Foreskin melanocyte (primary cell): ENCODE measurements at places on chromosomes 7 and 10.

- no peak for DNase-seq
These were observed 318.2 kb upstream of the CELF2 start for GRCh38 chr10:10699427-10699826.

DNA sequence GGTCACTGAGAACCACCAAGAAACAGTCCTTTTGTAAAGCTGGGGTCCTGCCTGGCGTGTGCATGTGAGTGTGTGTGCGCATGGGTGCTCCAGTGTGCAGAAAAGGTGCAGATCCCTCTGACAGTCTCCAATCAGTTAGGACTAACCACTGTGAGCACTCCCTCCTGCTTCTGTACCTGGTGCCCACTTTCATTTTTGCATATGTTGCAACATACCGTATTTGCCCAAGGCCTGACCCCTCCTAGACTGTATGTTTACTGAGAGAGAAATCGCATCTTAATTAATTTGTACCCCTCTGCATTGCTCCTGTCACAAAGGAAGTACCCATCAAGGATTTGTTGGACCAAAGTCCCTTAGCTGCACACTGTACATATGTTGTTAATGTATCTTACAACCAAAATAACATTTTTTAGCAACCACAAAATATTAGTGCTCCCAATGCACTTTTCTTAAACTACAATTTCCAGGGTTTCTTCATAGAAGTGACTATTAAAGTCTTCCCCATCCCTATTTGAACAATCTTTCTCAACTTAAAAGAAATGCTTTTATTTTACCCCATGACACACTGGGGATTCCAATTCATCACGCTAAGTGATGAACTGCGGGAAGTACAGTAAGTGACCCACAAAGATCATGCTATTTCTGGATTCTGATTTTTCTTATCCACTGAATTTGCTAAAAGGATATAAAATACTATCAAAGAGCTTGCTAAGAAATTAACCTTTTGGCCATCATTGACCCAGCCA, 16.6 kb downstream of the PAXIP1 start:
- DNase-seq = no peak

DNA sequence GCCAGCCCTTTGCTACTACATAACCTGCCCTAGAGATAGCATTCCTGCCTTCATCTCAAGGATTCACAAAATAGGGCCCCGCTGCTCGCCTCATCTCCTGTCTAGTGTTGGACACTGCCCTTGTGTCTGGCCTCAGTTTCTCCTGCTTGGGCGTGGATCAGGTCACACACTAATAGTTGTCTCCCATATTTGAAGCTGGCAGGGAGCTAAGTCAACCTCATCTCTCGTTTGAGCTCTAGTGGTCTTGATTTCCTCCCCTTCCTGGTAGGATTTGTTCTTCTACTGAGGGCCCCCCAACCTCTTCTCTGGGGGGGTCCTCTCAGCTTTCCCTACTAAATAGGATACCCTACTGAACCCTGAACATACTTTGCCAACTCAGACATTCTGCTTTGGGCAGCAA, 42.2 kb downstream of the ADCYAP1R1 start:
- no peak for DNase-seq

DNA sequence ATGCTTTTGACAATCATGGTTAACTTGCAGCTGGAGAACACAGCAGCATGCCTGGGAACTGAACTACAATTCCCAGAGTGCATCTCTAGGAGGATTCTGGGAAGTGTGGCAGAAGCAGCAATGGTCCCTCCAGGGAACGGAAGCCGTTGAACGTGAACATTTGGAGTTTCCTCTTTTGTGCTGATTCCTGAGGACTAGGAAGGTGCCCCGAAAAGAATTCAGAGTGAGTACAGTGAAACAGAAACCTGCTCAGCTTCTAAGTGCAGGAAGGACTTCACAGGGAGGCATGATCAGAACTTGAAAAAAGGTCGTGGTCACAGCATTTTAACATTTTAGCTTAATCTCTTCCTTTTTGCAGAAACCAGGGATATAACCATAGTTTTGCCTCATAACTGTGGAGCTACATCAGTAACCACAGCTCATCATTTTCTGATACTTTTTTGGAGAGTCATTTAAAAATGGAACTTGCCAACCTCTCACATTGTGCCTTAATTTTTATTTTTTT, at the start of gene NUDT13:
Gene NUDT13, plus strand, starts transcription at position 111 of the 505 bp plus-strand sequence. CDS start 3,911 bp downstream, outside the sequence.
- DNase-seq = peak; percentile 80

- DNase-seq = no peak
These were observed 57.6 kb downstream of the VCL start for GRCh38 chr10:74055383-74056049.

- DNase-seq = peak; percentile 5
These were observed 10.5 kb upstream of the UNC5B start for GRCh38 chr10:71201849-71202248.

- DNase-seq = peak; percentile 87
These were observed 161.0 kb downstream of the SKIDA1 start for GRCh38 chr10:21364196-21365114.

DNA sequence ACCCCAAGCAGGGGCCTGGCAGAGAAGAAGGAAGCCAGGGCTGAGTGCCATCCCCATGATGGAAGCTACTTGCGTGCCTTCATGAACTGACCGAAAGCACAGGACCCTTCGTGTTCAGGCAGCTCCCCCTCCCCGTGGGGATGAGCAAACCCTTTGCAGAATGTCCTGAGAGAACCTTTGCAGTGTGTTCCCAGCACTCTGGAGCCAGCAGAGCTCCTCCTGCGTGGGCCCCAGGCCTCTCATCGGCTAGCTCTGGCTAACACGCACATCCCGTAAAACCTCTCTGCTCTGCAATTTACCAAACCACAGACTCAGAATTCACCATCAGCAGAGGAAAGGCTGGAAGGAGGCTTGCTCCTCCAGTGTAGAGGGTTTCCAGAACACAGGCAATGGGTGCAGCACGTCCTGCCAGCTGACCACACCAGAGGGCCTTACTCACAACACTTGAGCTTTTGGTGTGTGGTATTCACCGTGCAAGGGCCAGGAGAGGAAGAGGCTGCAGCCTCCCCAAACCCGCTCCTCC, 3.1 kb downstream of the SH3PXD2A start:
- no peak for DNase-seq

DNA sequence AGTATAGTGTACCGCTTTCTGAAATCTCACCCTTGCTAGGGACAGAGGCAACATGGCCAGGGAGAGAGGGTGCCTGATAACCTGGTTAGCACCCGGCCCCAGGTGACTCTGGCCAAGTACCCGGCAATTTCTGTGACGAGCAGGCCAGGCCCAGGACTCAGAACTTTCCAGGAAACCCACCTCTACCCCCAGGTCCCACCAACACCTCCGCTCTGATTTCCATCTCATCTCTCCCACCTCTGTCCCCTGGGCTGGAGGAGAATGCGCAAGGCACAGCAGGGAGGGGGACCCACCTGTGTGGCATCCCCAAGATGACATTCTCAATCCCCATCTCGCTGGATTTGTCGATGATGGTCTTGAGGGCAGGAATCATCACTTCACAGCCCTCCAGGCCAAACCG, 11.6 kb downstream of the OGDHL start:
- no peak for DNase-seq
